ENCODE measurements at places on chromosomes 5 and 9.

DNA sequence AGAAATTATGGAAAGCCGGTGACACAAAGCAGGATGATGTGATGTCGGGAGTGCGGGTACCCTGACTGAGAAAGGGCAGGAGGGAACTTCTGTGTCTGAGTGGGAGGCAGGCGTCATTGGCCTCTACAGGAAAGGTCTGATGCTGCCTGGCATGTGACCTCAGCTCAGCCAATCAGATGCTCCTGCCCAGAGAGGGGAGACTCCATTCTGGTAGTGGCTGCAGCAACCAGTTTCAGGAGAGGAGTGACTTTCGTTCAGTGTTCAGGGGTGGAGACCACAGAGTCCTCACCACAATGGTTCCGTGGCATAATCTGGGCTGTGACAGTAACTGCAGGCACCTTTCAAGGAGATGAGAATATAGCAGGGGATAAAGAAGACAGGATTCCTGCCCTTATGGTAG is 6.7 kb upstream of the SFXN1 start:
- no peak for DNase-seq

DNA sequence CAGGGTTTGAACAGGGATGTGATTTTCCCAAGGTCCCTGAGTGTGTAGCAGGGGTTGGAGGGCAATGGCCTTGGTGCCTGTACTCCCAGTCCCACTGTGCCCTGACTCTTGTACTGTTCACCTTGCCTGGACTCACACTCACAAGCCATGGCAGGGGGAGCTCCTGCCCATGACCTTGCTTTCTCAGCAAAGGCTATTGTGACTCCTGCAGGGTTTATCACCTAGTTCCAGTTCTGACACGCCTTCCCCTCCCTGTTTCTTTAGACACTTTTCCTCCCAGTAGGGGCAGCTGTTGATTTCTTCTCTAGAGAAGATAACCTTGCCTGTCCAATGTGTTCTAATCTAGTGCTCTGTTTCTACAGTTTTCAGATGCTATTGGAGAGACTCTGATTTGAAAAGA is 139.5 kb downstream of the FSTL4 start:
- no peak for DNase-seq

DNA sequence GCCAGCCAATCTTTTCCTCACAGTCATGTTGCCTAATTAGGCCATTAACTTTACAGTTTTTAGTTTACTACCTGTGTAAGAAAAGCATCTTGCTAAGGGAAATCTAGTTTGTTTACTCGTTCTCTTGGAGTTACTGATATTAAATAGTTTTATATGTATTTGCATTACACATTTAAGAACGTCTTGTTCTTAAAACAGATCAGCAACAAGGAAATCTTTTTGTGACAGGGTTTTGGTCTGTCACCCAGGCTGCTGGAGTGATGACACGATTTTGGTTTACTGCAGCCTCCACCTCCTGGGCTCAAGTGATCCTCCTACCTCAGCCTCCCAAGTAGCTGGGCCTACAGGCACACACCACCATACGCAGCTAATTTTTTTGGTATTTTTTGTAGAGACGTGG is 29.2 kb upstream of the MSH3 start:
- no peak for DNase-seq

- DNase-seq = no peak
Measured at GRCh38 chr5:13625616-13626198, 318.8 kb downstream of the DNAH5 start.

DNA sequence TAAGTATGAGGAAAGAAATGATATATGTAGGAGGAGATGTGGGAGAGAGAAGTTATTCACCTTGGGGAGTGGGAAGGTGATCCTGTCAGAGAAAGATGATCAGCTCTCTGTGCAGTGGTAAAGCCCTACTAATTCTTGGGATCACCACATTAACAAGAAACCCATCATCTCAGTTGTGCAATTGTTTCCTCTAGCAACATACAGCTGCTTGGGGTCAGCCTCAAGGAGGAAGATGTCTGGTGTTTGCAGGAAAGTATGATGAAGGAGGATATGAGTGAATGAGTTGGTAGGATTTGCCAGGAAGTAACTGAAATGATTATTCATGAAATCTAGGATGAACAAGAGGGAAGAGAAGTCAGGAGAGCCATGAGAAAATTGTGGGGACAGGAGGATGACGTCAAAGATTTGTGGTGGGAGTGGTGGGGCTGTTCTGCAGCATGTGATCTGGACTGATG is 50.1 kb downstream of the TNFSF8 start:
- DNase-seq = no peak

- no peak for DNase-seq
Measured at GRCh38 chr5:150022158-150022531, 21.6 kb downstream of the HMGXB3 start.

GRCh38 chr9:93826209-93826608 is 128.9 kb downstream of the BARX1 start:
- no peak for DNase-seq
